ENCODE measurements at places on chromosomes 4 and X.

DNA sequence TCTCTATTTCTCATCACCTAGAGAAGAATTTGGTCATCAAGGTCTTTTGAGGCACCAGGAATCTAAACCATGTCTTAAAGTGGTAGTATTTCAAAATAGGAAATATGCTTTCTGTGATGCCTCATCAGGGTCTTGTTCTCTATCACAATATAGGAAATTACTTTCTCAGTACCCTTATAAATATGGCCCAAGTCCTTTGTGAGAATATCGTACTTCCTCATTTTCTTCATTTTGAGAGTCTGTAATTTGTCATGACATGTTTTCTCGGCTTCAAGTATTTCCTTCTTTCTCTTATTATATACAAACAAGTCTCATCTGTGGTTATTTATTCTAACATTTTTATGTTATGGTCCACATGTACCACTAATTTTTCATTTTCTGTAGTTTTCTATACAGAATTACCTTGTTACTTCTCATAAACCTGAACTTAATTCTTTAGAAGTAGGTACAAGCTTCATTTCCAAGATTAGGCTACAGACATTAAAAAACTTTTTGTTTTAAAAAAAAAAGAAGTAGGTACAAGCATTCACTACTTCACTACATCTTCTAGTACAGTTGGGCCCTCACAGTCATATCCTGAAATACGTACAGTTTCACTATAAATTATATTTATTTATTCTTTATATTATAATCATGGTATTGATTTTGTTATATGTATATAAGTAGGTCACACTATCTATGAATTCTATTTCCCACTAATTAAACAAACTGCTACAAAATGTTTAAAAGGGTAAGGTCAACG, 54.4 kb downstream of the KLHL13 start:
- no peak for DNase-seq

DNA sequence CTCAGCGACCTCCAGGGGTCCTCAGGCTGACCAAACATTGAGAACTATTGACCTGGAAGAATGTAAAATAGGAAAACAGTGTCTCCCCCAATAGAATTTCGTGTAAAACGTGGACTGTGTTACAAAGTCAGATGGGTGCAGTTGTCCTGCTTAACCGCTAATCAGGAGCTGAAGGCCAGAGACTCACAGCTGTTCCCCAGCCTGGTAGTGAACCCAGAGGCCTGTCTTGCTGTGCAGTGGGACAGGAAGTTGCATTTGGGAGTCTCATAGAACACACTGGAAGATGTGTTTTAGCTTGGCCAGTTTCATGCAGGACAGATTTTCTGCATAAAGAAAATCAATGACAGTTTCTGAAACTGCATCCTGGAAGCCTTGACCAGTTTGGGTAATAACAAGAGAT, 151.5 kb downstream of the PTTG2 start:
- no peak for DNase-seq

DNA sequence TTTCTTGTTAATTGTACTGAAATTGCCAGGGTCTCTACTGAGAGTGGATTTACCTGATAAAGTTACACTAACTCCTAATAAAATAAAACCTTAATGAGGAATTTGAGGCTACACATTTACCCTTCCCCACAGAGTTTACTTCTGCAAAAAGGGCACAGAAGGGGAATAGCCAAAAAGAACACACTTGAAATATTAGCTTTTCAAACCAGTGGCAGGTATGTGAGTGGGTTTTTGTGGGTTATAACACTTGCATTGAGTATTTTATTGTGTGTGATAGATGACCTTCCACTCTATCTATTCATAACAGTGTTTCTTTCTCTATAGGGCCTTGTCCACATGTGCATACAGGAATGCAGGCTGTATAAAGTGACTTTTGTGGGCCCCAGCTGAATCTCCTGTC, 5.0 kb upstream of the GPR174 start:
- DNase-seq = no peak

GRCh38 chr4:21032089-21032645, 331.9 kb downstream of the PACRGL start:
- DNase-seq = no peak

GRCh38 chr4:167868163-167868562, 224.2 kb upstream of the ANXA10 start:
- no peak for DNase-seq

DNA sequence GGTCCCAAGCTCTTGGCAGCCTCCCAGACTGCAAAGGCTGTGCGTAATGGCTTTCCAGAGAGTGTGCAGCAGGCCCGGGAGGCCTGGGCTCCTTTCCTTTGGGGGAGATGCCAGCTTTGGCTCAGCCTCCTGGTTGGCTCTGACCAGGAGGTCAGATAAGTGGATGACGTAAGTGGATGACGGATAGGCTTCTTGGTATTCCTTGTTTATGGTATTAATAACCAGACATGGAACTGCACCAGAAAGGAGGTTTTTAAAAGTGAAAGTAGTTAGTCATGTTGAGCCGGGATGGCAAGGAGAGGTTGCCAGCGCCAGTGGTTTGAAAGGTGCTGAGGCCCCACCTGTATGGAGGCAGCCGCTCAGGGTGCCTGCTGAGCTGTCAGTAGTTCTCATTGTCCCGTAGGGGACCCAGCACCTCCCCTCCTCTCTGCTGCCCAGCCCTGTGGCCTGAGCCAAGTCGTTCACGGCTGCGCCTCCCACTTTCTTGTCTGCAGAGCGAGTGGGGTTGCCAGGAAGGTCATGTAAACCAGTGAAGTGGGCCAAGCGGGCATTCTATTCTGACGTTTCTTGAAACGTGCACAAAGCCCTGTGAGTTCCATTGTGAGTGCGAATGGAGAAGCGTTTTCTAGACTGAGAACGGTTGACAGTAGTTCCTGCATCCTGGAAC, 28.7 kb upstream of the STOX2 start:
- no peak for DNase-seq

DNA sequence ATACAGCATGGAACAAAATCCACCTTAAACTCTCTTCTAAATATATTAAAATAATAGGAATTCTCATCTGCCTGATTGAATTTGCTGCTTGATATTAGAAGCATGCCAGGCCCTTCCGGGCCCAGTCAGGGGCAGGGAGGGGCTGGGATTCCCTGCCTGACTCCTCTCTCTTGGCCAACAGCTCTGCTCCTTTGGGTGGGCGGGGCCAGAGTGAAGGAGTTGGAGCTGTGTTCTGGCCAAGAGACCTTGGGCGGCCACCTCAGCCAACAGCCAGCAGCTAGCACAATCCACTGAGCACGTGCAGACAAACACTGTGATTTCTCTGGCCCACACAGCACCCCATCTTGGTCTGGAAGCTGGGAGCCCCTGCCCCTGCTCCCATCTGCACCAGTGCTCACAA, 140.3 kb downstream of the PJA1 start:
- no peak for DNase-seq

DNA sequence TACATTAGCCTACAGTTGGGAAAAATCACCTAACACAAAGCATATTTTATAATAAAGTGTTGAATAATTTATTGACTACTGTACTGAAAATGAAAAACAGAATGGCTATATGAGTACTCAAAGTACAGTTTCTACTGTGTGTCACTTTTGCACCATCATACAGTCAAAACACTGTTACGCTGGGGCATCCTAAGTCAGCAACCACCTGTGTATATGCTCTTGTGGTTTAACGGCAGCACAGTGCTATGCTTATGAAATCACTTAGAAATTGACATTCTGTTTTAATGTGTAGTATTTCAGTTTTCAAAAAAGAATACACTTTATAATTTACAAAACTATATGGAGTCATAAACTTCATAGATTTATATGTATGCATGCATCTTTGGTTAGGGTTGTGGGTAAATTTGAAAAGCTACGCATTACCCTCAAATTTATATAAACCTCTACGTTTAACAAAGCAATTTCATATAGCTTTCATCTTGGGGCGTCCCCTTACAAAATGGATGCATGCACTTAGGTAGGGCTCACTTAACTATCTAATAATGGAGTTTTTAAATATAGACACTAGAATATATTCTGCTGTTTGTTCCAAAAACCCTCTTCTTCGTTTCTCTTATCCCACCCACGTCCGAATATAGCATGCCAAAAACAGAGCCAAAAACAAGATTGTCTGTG, 690 bp upstream of the NEIL3 start:
- DNase-seq = no peak

Measured in effector CD8-positive, alpha-beta T cell (primary cell).